Activated naive CD8-positive, alpha-beta T cell treated with anti-CD3 and anti-CD28 coated beads for 36 hours (primary cell): ENCODE measurements at places on chromosomes 6 and 20.

DNA sequence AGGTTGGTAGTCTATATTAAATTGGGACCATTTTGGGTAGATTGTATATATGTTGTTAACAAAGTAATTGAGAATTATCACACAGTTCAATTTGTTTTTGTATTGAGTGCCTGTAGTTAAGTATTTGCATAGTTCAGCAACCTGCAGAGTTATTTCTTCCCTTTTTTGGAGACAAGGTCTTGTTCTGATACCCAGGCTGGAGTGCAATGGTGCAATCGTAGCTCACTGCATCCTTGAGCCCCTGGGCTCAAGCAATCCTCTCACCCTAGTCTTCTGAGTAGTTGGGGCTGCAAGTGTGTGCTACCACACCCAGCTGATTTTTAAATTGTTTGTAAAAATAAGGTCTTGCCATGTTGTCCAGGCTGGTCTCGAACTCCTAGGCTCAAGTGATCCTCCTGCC lies 250.5 kb downstream of the UTRN start:
- no peaks in the 10 kb centered on the region for H3K27me3 ChIP-seq
- H3K4me1 ChIP-seq: no peaks in the 10 kb centered on the region
- no peak overlapping the region for H3K4me3 ChIP-seq
- no peak for DNase-seq
- peaks cover 21% of the 10 kb centered on the region for H3K36me3 ChIP-seq

GRCh38 chr6:44223319-44224028 lies at the start of gene SLC29A1:
SLC29A1 (plus strand) TSS chr6:44223595; CDS start chr6:44227314, 3,719 bp downstream.
- H3K27ac ChIP-seq: peak within 1 kb of the TSS; percentile 85
- H3K36me3 ChIP-seq: peaks cover 23% of the 10 kb centered on the region
- H3K4me3 ChIP-seq: peak within 1 kb of the TSS; percentile 92
- peak; percentile 86 for DNase-seq
- H3K4me1 ChIP-seq: peaks cover 50% of the 10 kb centered on the region

DNA sequence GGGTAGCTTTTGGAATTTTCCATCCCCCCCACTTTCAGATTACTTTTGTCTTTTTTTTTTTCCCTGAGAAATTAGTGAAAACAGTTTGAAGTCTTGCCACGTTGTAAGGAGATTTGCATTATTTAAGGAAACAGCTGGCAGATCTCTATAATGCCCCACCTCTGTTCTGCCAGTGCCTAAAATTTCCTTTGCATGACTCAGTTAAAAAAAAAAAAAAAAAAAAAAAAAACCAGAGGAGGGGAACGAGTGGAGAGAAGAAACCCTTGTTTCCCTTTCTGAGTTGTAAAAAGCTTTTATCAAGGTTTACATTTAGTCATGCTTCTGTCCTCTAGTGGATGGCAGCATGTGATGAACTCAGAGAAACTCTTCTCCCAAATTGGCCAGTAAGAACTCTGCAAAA lies 33.5 kb downstream of the CARMIL1 start:
- H3K4me1 ChIP-seq: peaks cover 30% of the 10 kb centered on the region
- H3K27ac ChIP-seq: no peak overlapping the region
- H3K27me3 ChIP-seq: no peaks in the 10 kb centered on the region
- H3K36me3 ChIP-seq: no peaks in the 10 kb centered on the region

GRCh38 chr6:57252975-57253374 lies 30.9 kb upstream of the RAB23 start:
- DNase-seq: no peak
- H3K27me3 ChIP-seq: no peaks in the 10 kb centered on the region
- H3K27ac ChIP-seq: no peak overlapping the region

- H3K36me3 ChIP-seq: no peaks in the 10 kb centered on the region
- no peaks in the 10 kb centered on the region for H3K4me1 ChIP-seq
- H3K27me3 ChIP-seq: peaks cover 6% of the 10 kb centered on the region
- no peak overlapping the region for H3K4me3 ChIP-seq
Observed at GRCh38 chr6:127186889-127187288, 68.4 kb downstream of the RSPO3 start.

GRCh38 chr6:14016935-14017625 lies 92.3 kb downstream of the RNF182 start:
- H3K36me3 ChIP-seq: no peaks in the 10 kb centered on the region
- H3K27ac ChIP-seq: no peak overlapping the region
- DNase-seq: no peak
- H3K4me3 ChIP-seq: no peak overlapping the region

GRCh38 chr6:21663966-21664313 lies 70.4 kb downstream of the SOX4 start:
- DNase-seq: no peak
- no peaks in the 10 kb centered on the region for H3K36me3 ChIP-seq
- H3K4me1 ChIP-seq: peaks cover 19% of the 10 kb centered on the region
